ENCODE measurements at places on chromosomes 13 and 19. TPM values are rescaled to one million over a fixed set of nuclear protein-coding genes. Genes with fewer than 3 reads are reported as not detected.

EPSTI1 gene
- total RNA-seq, result 6.9 TPM

AP3D1 gene
- 51.4 TPM for total RNA-seq

SUCLA2 gene
- total RNA-seq, result 47.8 TPM

CERS1 gene
- total RNA-seq, result not detected

MYH14 gene
- total RNA-seq, result 0.77 TPM

- DNase-seq, result no peak
- no peaks in the 10 kb centered on the region for H3K36me3 ChIP-seq
- no peak overlapping the region for H3K27ac ChIP-seq
- no peaks in the 10 kb centered on the region for H3K27me3 ChIP-seq
These were observed 108.7 kb downstream of the TEX29 start for GRCh38 chr13:111429064-111429558.

- DNase-seq, result no peak
- H3K27ac ChIP-seq, result no peak overlapping the region
- H3K4me3 ChIP-seq, result no peak overlapping the region
- no peaks in the 10 kb centered on the region for H3K4me1 ChIP-seq
These were observed 17.1 kb upstream of the CLC start for GRCh38 chr19:39754971-39755370.

- DNase-seq, result no peak
- no peaks in the 10 kb centered on the region for H3K4me1 ChIP-seq
- H3K4me3 ChIP-seq, result no peak overlapping the region
- no peaks in the 10 kb centered on the region for H3K36me3 ChIP-seq
These were observed 52.0 kb upstream of the TNFRSF19 start for GRCh38 chr13:23518231-23518630.

GRCh38 chr13:94548382-94548781 lies 47.6 kb downstream of the TGDS start:
- H3K4me1 ChIP-seq, result no peaks in the 10 kb centered on the region
- peak overlapping the region; percentile 55 for H3K4me3 ChIP-seq
- no peaks in the 10 kb centered on the region for H3K27me3 ChIP-seq
- no peaks in the 10 kb centered on the region for H3K36me3 ChIP-seq
- DNase-seq, result peak; percentile 22
- H3K27ac ChIP-seq, result peak overlapping the region; percentile 100

- no peaks in the 10 kb centered on the region for H3K27me3 ChIP-seq
- H3K36me3 ChIP-seq, result no peaks in the 10 kb centered on the region
- no peak for DNase-seq
These were observed 72.8 kb upstream of the PCDH8 start for GRCh38 chr13:52921194-52921593.

GRCh38 chr13:105642511-105642958 lies 892.9 kb downstream of the EFNB2 start:
- no peak overlapping the region for H3K4me3 ChIP-seq
- H3K4me1 ChIP-seq, result no peaks in the 10 kb centered on the region
- no peak for DNase-seq
- no peaks in the 10 kb centered on the region for H3K27me3 ChIP-seq
- H3K27ac ChIP-seq, result no peak overlapping the region
- H3K36me3 ChIP-seq, result no peaks in the 10 kb centered on the region
